ENCODE measurements at places on chromosomes 4 and X.
A peak's percentile ranks its signal among the peaks of the same experiment; 100 is the strongest.

GRCh38 chrX:24890677-24891076, 125.1 kb downstream of the ARX start:
- no peak for DNase-seq

DNA sequence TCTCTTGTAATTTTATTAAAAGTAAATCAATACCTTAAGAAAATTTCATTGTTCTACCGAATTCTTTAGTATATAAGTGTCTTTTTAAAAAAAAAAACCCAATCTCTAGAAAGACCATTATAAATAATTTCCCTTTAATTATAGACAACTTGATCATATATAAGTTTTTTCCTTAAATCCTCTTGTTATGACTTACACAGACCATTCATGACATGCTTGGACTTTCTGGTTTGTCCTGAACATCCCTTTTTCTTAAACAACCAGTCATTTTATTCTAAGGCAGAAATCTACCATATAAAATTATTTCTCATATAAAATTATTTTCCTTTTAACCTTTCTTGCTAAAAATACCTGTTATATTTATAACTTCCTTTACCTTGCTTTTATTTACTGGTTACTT, 15.4 kb upstream of the FHDC1 start:
- no peak for DNase-seq

DNA sequence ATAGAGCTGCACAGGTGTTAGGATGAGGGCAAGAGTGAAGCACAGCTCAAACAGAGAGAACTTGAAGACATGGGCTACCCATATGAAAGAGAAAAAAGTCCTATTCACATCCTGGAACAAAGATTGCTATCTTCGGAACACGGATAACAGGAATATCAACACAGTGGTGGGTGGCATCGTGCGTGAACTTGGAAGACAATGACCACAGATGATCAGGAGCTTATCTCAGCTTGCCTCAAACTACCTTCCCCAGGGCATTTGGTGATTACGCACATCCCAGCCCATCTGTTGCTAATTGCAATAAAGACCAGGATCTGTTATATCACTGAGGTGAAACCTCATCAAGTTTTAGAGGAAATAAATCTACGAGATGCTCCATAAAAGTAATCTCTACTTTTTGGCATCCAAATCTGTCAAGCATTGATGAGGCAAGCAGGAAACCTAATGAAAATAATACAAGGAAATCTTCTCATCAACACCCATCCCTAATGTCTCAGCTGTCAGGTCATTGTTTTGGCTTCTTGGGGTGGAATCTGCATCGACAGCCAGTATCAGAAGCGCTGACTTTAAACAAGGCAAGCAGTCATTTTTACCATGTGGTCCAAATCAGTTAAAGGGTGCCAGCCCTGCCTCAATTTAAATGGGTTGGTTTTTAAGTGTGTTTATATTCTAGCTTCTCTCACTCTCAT, 188.2 kb downstream of the SPCS3 start:
- DNase-seq: no peak

- DNase-seq: peak; percentile 59
Measured at GRCh38 chr4:113952452-113953029, 26.9 kb downstream of the ARSJ start.

DNA sequence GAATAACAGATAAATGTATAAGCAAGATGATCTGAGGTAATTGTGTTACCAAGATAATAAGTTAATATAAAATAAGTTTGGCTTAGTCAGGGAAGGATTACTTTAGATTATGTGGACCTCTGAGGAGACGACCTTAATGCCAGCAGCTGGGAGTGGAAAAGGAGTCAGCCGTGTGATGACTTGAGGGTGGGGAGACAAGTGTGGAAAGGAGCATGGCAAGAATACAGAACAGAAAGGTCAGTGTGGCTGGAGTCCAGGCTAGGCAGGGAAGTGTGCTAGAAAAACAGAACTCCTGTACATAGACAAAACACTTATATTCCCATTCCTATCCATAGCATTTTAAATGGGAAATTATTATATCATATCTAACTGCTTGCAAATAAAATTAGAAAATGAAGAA, 138.8 kb downstream of the PDLIM5 start:
- DNase-seq: no peak

GRCh38 chr4:56389558-56389957, 2.3 kb upstream of the AASDH start:
- no peak for DNase-seq

DNA sequence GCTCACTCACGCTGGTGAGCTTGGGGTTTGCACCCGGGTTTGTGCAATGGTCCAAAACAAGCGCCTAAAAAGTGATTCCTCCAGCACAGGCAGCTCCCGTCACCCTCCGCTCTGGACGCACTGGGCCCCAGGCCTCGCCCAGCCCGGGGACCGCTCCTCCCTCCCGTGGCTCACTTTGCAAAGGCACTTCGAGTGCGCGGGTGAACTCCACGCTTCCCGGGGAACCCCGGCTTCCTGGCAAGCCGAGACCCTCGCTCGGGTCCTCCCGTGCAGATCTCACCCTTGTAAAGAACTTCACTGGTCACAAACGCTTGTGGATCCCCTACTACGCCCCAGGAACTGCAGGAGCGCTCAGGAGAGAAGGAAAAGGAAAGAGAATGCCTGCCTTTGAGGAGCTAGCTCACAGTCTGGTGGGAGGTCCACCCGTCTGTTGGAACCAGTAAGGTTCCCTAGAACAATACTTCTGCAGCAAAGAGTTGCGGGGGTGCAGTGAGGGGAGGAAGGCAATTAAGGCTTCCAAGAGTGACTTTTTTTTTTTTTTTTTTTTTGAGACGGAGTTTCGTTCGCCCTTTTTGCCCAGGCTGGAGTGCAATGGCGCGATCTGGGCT, at the start of gene CTPS2:
Gene CTPS2 (minus strand): TSS at position 122 of the 608 bp plus-strand sequence. CDS start 9,767 bp downstream, outside the sequence.
- DNase-seq: peak; percentile 24

- no peak for DNase-seq
Measured at GRCh38 chr4:183139972-183140570, 41.0 kb downstream of the WWC2 start.

DNA sequence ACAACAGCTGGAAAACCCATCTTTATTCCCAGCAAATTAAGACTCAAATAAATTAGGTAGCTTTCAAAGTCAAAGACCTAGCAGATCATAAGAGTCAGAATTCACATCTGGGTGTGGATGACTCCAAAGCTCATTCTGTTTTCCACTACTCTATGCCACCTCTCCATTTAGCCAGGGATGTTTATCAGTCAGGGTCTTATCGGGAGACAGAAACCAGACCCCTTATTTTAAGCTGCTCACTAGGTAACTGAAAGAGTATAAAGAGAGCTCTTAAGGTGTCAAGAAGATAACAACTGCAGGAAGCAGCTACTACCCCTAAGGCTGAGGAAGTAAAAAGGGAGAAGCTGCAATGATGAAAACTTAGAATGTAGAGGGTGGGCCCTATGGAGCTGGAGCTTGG, 333.7 kb upstream of the KLF3 start:
- DNase-seq: no peak

GRCh38 chrX:103831803-103832544, at the start of gene RAB9B:
Gene RAB9B (minus strand): TSS chrX:103832257. CDS start chrX:103825784, 6,473 bp downstream.
- peak; percentile 12 for DNase-seq

- DNase-seq: no peak
Measured at GRCh38 chr4:159273141-159273438, 170.2 kb downstream of the RAPGEF2 start.

GRCh38 chr4:57764856-57765255, 654.7 kb upstream of the IGFBP7 start:
- DNase-seq: no peak

GRCh38 chr4:140395668-140396067, 22.2 kb downstream of the SCOC start:
- no peak for DNase-seq

GRCh38 chr4:156606554-156607477, 364.8 kb downstream of the PDGFC start:
- no peak for DNase-seq

DNA sequence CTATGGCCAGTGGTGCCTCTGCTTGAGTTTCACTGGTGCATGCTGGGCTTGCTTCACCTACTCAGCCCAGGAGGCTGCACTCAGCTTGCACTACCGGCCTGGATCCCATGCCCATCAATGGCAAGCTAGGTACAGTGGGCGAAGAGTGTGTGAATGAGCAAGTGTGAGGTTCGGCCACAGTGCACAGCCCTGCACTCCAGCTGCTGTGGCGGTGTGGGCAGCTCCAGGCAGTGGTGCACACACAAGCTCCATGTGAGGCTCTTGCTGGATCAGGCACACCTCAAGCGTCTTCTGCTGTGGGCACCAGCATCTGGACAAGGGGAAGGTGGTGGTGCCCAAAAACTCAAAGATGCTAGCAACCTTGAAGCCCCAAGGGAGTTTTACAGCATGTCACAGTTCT, 820.9 kb upstream of the LCORL start:
- no peak for DNase-seq

DNA sequence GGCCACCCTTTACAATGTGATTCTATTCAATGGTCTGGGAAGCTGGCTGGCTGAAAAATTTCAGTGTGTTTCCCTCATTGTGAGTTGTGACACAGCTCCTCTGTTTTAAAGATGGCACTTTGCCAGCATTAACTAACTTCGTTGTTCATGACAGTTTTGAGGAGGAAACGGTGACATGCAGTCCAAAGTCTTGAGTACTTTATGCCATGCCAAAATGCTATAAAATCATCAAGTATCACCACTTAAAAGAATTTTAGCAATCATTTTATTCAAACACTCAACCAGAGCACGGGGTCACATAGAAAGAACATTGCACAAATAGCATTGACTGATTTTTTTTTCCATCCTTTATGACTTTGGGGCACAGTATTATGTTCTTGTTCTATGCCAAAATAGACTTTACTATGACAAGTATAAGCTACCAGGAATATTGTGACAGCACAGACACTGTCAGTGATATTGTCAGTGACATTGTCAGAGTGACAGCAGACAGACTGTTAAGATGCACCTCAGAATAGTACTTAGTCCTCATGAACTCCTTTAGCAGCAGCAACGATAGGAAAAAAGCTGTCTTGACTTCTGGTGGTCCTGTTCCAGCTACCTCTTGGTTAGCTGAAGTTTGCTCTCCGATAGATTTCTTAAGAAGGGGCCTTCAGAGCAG, 46.7 kb downstream of the CXCL13 start:
- no peak for DNase-seq

DNA sequence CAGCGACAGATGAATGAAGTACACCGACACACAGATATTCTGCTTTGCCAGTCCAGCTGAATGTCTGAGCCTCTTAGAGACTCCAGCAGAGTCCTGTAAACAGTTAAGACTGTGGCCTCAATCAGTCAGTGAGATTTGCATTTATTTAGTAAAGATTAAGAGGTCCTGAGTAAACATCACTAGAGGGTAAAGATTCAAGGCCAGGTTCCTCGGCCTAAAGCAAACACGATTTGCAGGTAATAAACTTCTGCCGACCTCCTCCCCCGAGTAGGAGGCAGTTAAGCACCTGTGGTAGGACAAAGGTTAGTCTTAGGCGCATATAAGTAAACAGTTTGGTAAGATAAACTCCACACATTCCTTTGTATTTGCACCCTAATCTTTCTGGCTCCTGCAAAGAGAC, 99.6 kb downstream of the CFAP47 start:
- DNase-seq: no peak

DNA sequence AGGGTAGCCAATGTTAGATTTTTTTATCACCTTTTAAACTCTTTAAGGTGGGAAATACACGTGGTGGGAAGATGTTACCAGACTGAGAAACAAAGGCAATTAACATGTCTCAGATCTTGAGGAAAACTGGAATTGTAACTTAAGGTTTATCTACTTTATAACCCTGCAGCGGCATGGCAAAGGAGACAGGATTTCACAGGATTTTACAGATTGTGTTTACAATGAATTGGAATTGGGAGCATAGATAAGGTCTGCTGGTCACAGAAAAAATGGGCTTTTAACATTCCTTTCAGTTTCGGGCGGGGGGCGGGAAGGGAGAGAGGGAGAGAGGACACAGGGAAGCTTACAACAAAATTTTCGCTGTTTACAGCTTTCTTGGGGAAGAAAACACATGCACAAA, 467.5 kb upstream of the CT83 start:
- DNase-seq: no peak

GRCh38 chr4:114132830-114133229, 153.4 kb upstream of the ARSJ start:
- no peak for DNase-seq

DNA sequence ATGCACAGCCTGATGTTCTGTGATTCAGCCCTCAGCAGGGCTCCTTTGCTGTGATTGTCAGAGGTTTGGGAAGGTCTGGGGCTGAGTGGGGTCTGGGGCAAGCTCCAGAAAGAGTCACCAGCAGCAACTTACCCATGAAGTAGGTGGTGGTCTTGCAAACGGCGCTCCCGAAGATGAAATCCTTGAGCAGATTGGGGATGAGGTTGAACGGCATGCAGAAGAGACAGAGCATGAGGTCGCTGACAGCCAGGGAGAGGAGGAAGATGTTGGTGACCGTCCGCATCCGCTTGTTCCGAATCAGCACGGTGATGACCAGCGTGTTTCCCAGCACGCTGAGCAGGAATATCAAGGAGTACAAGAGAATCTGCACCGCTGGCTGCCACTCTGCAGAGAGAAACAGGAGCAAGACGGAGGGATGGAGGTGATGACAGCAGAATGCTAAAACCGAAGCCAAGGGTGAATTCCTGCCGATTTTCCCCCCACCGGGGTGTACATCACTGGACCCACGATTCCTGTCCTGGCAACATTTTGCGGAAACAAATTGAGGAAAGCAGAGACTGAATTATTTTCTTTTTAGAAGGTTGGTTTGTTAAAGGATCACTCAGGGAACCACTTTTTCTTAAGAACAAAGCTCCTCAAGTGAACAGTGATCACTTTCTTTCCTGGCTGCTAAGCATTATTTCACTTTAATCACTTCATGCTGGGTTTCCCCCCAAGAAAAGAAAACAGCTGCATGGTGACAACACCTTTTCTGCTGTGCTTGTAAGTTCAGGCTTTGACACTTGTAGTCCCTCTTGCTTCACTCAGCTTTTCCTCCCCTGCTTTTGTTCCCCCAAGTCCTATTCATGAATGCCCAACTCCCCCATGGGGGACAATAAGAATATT, 941 bp downstream of the CCKAR start:
- DNase-seq: no peak

GRCh38 chr4:142840516-142841123, 5.5 kb downstream of the INPP4B start:
- DNase-seq: peak; percentile 49

DNA sequence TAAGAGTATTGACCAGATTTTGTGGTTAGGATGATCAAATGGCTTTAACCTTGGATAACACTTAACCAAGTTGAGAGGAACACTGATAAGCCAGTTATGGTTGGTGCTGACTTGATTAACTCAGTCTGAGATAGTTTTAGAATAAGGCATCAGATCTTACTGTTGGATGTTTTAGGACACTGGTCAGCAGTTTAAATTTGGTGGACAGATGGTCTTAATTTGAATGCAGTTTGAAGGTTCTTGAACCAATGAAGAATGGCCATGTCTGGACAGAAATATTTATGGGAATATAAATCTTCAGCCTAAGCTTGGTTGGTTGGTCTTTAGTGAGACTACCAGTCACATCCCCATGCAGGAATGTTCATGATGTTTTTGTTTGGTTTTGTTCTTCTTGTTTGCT, 2.6 kb upstream of the GIMD1 start:
- no peak for DNase-seq

- DNase-seq: no peak
Measured at GRCh38 chr4:110508827-110509710, 33.1 kb downstream of the ENPEP start.

- DNase-seq: peak; percentile 56
Measured at GRCh38 chr4:74632634-74633033, 161.7 kb downstream of the BTC start.
